ENCODE measurements at places on chromosomes 1 and 21.

GRCh38 chr1:156245451-156246232, 2.2 kb downstream of the PAQR6 start:
- no peak for DNase-seq

GRCh38 chr1:211637066-211637465, 38.4 kb downstream of the NEK2 start:
- DNase-seq, result no peak

DNA sequence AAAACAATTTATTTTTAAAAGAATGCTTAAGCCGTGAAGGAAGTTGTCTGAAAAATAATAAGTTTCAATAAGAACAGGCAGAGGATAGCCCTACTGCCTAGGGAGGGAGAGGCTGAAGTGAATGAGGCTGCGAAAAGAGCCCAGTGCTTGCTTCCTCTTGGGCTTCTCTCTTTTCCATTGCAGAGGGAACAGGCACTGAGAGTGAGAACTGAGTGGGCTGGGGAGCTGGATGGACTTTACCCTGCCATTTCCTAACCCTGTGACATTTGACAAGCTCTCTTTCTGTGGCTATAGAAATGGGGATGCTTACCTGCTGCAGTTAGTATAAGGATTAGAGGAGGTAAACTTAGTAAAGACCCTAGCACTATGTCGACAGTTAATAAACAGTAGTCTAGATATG, 30.0 kb downstream of the TENT5C start:
- no peak for DNase-seq

GRCh38 chr1:112030157-112030556, 40.7 kb upstream of the KCND3 start:
- DNase-seq, result no peak

DNA sequence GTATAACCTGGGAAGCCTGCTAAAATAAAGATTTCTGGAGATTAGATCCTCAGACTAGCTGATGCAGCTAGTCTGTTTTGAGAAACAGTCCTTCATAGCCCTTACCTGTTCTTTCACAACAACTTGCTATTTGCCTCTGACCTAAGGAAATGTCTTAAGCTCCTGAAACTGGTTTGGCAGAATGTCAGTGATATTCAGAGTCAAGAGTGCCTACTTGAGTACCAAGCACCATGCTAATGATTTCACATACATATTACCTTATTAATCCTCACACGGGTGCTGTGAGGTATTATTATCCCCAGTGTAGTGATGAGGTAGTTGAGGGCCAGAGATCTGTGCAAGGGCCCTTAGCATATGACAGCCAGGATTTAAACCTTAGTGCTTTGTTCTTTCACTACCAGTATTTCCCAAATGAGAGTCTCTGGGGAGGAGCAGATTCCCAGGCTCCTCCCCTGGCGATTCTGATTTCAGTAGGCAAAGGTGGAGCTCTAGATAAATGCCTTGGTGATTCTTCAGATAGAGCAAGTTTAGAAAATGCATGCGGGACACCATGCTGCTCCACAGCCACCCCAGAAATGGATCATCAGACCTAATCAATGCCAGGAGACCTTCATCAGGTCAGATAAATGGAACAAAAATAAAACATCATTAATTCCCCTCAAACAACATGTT, 47.4 kb upstream of the WNT2B start:
- no peak for DNase-seq

GRCh38 chr1:44720281-44720680, 10.7 kb downstream of the RNU5D-1 start:
- no peak for DNase-seq

DNA sequence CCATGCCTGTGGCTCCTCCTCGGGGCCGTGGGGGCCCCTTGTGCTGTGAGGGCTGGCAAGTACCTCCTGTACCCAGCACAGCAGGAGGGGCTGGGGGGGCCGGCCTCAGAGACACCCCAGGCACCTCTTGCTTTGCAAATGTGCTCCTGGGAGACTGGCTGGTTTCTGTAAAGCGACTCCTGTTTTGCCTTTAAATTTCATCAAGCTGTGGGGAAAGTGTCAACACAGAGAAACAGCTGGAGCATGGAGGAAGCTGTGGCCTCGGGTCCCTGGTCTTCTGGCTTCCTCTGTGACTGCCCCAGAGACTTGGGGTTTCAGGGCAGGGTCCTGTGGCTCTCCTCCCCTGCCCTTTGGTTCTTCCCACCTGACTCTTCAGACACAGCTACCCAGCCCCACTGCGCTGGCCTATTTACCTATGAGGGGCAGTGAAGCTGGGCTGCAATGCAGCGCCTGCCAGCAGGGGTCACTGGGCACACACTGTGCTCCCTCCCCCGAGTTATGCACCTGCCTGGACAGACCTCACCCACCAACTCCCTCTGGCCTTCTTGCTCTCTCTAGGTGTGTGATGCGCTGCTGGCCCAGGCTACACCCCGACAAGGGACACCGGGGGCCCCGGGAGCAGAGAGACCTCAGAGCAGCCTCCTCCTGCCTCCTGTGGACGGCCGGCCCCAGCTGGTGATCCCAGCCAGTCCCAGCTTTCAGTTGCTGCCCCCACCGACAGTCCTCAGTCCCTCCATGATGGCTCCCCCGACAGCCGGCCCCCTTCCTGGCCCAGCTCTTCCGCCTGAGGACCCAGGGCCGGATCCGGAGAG, 17.6 kb upstream of the PEX10 start:
- DNase-seq, result no peak

DNA sequence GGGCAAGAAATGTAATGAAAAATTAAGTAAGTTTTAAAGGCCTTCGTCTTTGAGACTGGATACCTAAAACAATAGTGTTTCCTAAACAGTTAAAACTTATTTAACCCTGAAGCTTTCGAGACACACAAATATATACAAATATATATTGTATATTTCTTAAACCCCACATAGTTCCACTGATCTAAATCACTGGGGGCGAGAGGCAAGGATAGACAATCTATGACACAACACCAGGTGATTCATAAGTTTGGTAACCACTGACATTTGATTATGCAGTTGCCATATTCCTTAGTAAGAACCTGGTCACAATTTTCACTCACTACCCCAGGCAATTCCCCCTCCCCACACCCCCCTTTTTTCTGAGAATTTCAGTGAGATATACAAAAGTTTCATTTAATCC, 55.3 kb upstream of the BOLA1 start:
- DNase-seq, result no peak

GRCh38 chr1:112673592-112674439, 643 bp upstream of the MOV10 start:
- DNase-seq, result peak; percentile 28

DNA sequence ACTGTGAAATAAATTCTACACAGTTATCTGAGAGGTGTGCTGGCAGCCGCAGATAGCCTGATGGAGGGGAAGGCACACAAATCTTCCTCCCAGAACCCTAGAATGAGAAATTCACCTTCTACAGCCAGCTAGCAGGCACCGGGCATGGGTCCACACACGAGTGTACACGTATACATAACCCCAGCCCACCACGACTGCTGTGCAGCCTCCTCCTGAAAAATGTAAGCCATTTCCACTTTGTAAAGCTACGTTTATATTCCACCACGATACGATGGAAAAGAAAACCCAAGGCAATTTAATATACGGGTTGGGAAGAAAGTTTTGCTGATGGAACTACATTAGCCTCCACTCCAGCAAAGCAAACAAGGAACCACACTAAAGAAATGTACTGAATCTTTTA, 1.8 kb downstream of the BTG3 start:
- peak; percentile 3 for DNase-seq

DNA sequence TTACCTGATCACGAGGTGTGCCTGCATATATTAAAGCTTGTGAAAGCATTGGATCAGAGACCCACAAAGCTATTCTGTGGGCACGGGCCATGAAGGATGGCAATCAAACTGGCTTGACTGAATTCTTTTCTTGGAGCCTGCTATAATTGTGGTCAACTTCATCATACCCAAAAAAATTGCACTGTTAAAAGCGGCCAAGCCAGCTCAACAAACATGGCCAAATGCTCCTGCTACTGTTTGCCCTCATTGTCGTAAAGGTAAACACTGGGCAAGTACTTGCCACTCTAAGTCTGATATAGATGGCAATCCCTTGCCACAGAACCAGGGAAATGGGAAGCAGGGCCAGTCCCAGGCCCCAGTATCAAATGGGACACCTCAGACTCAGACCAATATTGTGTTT, 6.6 kb upstream of the GSTM5 start:
- DNase-seq, result no peak

GRCh38 chr1:22508329-22508728, 55.0 kb upstream of the EPHA8 start:
- DNase-seq, result no peak

DNA sequence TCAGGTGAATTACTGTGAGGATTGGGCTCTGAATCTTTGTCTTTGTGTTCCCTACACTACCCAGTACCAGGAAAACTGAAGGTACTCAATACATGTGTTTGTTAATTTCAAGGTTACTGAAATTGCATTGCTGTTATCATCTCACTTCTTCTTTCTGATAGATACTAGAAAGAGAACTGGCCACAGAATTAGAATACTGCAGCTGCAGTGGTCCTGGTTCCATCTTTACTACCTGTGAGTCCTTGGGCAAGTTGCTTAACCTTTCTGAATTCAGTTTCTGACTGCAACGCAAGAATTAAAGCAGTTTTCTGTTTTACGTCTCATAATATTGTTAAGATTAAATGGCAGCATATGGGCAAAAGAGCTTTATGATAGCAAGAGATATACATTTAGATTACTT, 263.5 kb downstream of the LMO4 start:
- DNase-seq, result no peak

DNA sequence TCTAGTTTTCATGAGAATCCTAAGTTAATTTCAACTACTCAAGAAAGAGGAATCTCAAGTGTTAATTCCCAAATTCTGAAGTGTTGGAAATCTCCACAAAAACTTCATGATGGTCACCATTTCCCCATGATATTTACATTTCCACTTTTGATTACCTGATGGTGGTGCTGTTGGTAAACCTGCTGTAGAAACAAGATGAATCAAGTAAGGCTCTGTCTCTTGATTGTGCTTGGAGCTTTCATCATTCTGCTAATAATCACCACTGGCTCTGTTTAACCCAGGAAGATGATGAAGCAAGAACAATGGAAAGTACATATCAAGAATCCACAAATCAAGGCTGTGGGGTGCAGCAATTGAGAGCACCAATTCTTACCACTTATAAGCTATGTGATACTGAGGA, 77.8 kb downstream of the C4BPA start:
- DNase-seq, result no peak

DNA sequence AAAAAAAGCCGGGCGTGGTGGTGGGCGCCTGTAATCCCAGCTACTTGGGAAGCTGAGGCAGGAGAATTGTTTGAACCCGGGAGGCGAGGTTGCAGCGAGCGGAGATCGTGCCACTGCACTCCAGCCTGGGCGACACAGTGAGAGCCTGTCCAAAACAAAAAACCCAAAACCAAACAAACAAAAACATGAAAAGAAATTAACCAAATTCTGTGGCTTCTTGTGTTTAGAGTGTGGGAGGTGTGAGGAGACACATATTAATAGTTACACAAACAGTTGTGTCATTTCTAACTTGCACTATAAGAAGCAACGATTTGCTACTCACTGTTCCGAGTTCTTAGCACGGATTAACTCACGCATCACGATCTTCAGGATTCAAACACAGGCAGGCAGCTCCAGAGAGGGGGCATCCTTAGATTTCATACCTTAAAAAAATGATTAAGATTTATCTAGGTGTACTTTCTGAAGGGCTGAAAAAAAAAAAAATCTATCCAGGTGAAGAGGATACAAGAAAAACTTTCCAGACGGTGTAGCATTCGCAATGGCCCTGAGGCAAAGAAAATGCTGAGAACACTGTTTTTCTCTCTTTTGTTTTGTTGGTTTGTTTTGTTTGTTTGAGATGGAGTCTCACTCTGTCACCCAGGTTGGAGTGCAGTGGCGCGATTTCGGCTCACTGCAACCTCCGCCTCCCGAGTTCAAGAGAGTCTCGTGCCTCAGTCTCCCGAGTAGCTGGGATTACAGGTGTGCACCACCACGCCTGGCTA, 713 bp upstream of the HMGCL start:
- no peak for DNase-seq

DNA sequence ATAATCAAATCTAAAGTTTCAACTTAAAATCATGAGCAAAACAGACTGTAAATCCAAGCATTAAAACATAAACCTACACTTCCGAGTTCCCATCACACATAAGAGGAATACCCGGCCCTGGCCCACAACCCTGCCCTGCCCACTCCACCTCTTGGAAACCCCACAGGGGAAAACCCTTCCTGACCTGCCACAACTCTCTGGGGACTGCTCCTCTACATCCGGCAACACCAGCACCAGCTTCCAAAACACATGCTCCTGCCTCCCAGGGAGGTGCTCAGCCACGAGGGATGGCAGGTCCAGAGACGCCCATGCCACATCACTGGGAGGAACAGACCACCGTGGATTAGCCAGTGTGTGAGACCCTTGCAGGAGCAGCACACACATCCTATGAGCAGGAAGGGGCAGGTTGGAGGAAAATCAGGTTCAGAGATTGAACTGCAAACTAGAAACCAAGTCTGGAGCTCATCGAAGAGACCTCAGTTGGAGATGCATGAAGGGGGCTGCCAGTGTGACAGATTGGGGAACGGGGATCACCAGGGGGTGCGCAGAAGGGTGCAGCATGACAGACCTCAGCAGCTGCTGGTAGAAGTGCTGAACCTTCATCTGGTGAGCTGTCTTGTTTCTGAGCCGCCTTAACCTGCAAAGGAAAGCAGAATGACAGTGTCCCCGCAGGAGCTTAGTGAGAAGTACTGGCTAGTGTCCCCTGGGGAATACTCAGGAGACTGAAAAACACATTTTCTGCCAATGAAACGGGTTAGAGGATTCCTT, 25.8 kb upstream of the LSS start:
- no peak for DNase-seq

DNA sequence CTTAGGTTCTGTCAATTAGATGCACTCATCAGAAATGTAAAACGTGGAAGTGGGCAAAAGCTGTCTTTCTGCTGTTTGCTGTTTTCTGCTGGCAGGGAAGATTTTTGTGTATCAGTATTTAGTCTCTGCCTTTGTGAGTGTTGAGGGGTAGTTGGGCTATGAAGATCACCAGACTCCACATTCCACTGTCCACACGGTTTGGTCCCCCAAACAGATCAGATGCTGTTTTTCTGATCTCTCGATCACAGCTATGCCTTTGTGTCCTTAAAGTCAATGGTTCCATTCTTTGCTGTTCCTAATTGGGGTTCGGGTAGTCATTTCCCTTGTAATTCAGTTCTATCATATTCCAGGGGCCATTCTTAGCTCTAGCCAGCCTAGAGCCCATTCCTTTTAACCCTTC, 27.0 kb upstream of the NPL start:
- peak; percentile 25 for DNase-seq

- no peak for DNase-seq
Measured at GRCh38 chr21:45418301-45419071, 13.5 kb downstream of the COL18A1 start.

GRCh38 chr21:42612390-42612789, 41.0 kb upstream of the PDE9A start:
- no peak for DNase-seq

GRCh38 chr1:182238421-182238820, 153.2 kb downstream of the GLUL start:
- no peak for DNase-seq

GRCh38 chr1:47983691-47984090, 13.5 kb downstream of the TRABD2B start:
- no peak for DNase-seq

GRCh38 chr1:235945775-235946570, 79.3 kb upstream of the LYST start:
- DNase-seq, result no peak

Measured in head of caudate nucleus (tissue), 42 donors.